ENCODE measurements at places on chromosomes 2 and 18.

- DNase-seq: no peak
These were observed 38.9 kb downstream of the CCNT2 start for GRCh38 chr2:134957477-134957876.

DNA sequence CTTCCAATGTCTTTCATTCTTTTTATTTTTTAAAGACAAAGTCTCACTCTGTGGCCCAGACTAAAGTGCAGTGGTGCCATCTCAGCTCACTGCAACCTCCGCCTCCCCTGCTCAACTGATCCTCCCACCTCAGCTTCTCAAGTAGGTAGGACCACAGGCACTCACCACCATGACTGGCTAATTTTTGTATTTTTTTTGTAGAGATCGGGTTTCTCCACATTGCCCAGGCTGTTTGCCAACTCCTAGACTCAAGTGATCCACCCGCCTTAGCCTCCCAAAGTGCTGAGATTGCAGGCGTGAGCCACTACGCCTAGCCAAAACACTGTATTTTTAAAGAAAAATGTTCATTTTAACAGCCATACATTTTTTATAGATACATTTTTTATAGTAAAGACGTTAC is 12.7 kb downstream of the GCKR start:
- DNase-seq: no peak

DNA sequence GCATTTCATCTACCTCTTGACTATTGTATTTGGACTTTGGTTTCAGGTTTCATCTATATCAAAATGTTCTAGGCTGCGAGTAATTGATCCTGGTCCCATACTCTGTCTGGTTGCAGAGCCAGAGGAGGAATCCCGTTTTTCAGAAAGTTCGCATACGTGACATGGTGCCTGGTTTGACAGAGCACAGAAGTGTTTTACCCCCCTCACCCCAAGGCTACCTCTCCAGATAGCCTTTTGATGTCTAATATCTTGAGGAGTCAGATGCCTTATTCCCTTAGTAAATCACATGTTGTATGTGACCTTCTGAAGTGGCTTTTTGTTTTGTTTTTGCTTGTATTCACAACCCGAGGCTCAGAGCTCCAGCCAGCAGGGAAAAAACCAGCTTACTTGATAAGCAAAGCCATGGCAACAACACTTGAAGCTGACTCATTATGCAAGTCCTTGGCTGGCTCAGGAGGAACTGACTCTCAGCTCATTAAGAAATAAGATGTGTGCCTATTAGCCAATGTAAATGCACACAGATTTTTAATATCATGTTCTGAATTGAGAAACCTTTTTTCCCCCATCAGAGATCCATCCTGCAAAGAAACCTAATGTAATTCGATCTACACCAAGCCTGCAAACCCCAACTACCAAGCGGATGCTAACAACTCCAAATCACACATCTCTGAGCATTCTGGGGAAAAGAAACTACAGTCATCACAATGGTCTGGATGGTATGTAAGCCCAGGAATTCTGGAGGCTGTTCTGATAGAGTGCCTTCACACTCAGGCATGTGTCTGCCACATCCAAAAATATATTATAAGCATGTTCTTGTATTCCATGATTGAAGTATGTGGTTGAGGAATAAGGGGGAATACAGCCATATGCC is 41.4 kb downstream of the OXER1 start:
- DNase-seq: no peak

- DNase-seq: no peak
These were observed 10.3 kb upstream of the SNED1 start for GRCh38 chr2:240988146-240988545.

GRCh38 chr2:126885751-126886210 is 12.9 kb upstream of the TEX51 start:
- no peak for DNase-seq

- DNase-seq: no peak
These were observed 60.2 kb downstream of the CXCR4 start for GRCh38 chr2:136057802-136058140.

DNA sequence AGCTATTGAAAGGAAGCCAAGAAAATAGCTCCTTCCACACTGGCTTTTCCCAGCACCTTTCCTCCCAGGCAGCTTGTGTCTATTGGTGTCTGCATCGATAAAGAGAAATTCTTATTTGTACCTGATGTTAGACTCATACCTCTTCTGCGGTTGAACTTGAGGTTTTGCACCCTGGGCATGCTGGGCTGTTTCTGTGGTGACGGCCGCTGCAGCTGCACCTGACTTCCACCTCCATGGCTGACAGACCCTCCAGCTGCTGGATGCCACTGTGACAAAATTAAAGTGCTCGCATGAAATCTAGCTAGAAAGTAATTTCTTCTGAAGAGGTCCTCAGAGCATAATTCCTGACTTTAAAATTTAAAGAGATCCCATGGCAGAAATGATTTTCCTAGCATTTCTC is 6.6 kb downstream of the FECH start:
- DNase-seq: no peak

DNA sequence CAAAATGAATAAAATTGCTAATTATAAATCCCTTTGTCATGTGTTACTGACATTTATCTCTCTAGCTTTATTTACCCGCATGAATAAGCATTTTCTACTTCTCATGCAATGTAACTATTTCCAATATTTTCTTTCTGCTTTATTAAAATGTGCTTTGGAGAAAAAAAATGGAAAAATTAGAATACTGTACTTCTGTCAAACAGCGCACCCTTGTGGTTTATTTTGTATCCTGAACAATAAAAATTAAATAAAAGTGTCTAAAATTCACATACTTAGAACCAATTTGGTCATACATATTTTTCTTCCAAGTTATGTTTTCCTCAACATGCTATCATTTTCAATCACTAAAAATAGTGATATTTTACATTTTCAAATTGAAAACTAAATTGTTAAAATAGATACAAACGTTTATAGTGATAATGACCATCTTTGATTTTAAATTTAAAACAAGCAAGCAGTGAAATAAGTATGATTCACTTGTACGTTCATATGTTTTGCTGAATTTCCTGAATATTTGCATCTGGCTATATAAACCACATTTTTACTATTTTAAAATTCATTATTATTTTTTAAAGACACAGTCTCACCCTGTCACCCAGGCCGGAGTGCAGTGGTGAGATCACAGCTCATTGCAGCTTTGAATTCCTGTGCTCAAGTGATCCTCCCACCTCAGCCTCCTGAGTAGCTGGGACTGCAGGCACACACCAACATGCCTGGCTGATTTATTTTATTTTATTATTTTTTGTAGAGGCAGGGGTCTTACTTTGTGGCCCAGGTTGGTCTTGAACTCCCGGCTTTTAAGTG is 95.9 kb upstream of the GRB14 start:
- DNase-seq: no peak

DNA sequence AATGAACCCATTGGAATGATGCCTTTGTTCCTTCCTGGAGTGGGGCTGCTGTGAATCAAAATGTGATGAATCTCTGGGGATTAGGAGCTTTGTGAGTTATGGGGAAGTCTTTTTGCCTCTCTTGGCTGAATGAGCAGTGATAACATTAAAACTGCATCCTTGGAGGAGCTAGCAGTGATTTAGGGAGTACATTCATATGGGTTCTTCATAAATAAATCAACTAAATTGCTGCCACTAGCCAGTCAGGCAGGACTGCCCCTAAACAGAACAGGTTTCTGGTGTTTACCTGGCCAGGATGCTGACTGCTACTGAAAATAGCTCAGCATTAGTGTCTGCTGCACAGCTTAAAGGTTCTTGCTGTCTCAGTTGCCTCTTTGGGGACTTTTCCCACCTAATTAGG is 244.5 kb upstream of the MEX3C start:
- no peak for DNase-seq

- DNase-seq: no peak
These were observed 192.2 kb upstream of the LRRTM1 start for GRCh38 chr2:80496775-80497174.

- DNase-seq: no peak
These were observed 71.7 kb upstream of the TWIST2 start for GRCh38 chr2:238776003-238776760.

- peak; percentile 41 for DNase-seq
These were observed 57.5 kb downstream of the ZRANB3 start for GRCh38 chr2:135473567-135473966.

DNA sequence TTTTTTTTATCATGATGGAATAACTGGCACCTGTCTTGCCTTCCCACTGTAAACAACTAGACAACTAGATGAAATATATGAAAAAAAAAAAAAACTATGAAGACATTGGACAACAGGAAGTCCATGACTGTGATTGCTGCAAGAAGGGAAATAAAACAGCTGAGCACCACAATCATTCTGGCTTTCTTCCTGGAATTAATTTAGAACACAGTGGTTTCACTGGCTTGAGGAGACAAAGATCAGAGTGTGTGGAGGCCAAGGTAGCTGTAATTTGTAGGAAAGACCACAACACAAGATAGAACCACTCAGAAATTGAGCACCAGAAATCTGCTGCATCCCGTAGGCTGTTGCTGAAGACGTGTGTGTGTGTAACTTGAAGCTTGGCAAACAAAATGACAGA is 121.1 kb upstream of the PID1 start:
- no peak for DNase-seq

GRCh38 chr18:21084511-21085078 is 27.0 kb downstream of the ROCK1 start:
- DNase-seq: no peak

GRCh38 chr2:233409286-233409991 is 55.1 kb downstream of the DGKD start:
- no peak for DNase-seq

DNA sequence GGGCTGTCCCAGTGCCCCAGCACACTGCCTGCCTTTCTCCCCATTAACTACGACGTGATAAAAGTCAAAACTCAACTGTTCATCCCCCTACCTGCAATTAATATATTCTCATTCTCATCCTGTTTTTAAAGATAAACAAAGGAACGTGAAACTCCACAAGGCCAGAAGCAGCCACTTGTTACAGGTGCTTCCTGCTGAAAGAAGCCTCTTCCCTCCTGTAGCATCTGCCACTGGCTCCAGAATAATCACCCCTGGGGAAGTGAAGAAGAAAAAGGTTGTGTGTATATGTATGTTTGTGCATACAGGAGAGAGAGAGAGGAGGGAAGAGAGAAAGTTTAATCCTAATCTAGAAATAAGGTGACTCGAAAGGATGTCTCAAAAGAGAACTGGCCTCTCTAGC is 27.1 kb downstream of the KIAA2012 start:
- DNase-seq: no peak

GRCh38 chr2:219698748-219699439 is 71.5 kb downstream of the SLC4A3 start:
- no peak for DNase-seq
